ENCODE measurements at places on chromosomes 7 and 10. TPM values are rescaled to one million over a fixed set of nuclear protein-coding genes. Genes with fewer than 3 reads are reported as not detected.
A peak's percentile ranks its signal among the peaks of the same experiment; 100 is the strongest.

Gene KLF14
- not detected for total RNA-seq

Gene MNX1
- 0.47 TPM for total RNA-seq

Gene AKR1B15
- not detected for total RNA-seq

Gene WIPF3
- not detected for total RNA-seq

Gene SPDYE18
- not detected for total RNA-seq

Gene ELFN1
- not detected for total RNA-seq

Gene HOXA7
- total RNA-seq, result 0.44 TPM

DNA sequence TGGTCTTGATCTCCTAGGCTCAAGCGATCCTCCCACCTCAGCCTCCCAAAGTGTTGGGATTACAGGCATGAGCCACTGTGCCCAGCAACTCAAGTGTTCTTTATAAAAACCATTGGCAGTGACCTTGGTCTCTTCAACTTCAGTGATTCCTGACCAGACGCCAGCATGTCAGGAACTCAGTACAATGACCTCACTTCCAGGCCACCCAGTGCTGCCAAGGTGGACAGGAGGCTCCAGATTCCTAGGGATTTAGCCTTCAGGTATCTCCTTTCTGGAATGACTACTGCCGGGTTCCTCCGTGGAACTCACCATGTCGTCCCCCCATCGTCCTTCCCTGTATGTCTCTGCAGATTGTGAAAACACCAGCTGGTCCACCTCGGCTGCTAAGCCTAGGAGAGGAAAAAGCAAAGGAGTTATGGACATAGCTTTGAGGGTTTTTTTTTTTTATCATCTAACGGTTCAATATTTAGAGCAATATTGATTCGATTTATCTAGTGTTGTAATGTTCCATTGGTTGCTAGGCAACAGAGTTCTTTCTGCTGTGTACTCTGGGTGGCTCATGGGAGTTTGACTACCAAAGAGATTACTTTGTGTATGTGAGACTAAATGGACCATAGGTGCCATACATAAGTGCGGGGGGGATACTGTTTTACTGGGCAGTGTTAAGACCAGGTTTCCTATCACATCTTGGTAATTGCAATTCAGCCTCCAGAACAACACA, 425.8 kb upstream of the AUTS2 start:
- DNase-seq, result no peak

DNA sequence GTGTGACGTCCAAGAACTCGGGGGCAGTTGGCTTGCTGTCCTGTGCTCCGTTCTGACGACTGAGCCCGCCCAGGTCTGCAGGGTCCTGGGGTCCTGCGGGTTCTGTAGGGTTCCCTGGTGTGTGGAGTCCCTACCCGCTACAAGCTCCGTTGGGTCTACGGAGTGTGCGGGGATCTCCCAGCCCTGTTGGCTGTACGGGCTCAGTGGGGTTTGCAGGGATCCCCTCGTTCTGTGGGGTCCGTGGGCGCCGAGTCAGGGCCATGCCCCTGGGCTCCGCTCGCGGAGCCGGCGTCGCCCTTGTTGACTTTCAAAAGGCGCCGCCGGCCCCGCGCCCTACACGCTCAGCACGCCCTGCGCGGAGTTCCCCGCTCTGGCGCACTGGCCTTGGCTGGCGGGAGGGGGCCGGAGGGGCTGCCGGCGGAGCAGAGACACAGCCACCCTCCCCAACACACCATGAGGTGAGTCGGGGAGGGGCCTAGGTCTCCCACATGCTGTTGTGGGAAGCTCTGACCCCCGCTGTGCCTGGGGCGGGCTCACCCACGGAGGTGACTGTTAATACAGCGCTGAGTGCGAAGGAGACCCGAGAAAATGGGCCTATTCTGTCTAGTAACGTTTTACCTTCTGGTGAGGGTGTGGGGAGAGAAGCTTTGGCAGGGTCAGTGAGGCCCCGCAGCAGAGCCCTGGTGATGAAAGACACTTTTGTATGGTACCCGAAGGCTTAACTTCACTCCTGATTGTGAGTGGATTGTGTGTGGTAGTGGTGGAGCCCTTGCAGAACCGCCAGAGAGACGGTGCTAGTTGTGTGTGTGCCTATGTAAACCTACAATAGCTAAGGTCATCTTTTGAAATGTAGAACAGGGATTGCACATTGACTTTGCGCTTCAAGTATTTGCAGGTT, 8.1 kb downstream of the TASOR2 start:
- DNase-seq, result peak; percentile 34

GRCh38 chr7:27260211-27260610, 17.6 kb downstream of the EVX1 start:
- DNase-seq, result no peak

DNA sequence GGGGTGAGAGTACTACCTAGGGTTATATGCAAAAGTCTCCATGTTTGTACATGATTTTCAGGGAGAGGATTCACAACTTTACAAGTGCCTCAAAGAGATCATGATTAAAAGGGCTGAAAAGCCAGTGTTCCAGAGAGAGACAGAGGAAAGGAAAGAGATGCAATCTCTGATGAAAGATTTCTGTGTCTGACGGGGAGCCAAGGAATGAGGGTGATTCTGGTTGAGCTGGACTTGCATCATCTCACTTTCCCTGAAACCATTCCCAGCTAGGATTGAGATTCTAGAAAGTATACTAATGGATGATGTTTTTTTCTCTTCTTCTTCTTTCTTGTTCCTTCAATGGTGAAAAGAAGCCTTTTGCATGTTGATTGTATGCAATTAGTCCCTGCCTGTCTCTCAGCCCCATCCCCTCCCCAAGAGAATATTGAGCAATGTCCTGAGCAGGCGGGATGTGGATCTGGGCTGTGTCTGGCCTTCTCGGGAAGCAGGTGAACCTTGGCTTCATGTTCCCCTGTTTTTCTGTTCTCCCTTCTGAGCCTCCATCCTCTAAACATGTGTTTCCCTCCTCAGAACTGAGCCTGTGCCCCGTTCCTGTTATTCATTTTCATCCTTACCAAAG, 186.1 kb downstream of the ZNF365 start:
- DNase-seq, result no peak

DNA sequence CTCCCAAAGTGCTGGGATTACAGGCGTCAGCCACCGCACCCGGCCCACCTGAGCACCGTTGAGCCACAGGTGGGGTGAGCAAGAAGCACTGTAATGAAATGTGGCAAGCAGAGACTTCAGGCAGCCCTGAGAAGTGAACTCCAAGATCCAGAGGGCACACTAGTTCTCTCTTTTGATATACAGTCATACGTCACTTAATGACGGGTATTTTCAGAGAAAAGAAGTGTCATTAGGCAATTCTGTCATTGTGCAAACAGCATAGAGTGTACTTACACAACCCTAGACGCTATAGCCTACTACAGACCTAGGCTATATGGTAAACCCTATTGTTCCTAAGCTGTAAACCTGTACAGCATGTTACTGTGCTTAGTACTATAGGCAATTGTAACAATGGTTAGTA, 7.9 kb downstream of the PANK1 start:
- no peak for DNase-seq

GRCh38 chr7:148472406-148472805, 118.2 kb upstream of the C7orf33 start:
- peak; percentile 71 for DNase-seq

GRCh38 chr7:9013940-9014339, 580.5 kb downstream of the NXPH1 start:
- no peak for DNase-seq

DNA sequence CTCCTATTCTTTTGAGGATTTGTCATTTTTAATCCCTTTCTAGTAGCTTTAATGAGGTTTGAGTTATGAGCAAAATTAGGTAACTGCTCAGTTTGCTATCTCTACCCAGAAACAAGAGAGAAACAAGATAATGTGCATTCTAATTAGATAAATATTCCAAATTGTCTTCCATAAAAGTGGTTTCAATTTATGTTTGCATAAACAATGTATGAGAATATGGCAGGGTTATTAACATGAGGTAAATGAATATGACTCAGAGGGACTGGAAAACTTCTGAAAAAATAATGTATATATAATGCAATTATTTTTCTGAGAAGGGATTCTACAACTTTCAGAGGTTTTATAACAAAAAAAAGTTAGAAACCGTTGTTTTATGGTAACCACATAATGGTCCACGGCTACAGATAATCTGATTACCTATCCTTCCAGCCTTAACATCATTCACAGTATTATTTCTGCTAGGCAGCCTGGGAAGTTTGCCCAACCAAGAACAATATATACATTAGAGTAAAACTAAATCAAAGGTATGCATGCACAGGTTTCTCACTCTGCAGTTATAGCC, 101.2 kb downstream of the CRPPA start:
- DNase-seq, result no peak

GRCh38 chr7:46653848-46654247, 732.8 kb upstream of the IGFBP3 start:
- DNase-seq, result no peak

DNA sequence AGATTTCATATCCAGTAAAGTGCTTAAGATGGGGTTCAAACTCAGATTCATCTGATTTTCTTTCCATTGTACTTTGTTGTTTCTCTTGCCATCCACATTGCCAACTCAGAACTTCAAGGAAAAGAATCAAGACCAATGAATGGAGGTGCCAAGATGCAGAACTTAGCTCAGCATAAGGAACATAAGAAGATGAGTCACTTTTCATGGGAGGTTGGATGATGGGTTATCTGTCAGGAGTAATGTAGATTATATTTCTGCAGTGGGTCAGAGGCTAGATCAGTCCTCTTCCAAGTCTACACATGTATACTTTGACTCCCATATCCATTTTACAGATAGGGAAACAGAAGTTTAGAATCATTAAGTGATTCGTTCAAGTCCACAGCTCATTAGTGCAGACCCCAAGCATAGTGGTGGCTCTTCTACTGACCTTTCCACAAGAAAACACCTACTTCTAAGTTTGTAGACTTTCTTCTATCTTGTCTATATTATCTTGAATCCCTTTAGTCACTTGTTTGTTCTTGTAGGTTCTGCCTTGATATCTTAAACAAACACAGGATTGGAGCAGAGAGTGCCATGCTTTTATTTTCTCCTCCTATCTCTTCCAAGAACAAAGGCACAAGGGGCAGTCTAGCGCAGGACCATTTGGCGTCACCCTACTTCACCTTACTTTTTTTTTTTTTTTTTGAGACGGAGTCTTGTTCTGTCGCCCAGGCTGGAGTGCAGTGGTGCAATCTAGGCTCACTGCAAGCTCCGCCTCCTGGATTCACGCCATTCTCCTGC, 14.0 kb upstream of the ADD3 start:
- DNase-seq, result no peak

- DNase-seq, result no peak
These were observed 434.2 kb upstream of the POT1 start for GRCh38 chr7:125363873-125364272.

DNA sequence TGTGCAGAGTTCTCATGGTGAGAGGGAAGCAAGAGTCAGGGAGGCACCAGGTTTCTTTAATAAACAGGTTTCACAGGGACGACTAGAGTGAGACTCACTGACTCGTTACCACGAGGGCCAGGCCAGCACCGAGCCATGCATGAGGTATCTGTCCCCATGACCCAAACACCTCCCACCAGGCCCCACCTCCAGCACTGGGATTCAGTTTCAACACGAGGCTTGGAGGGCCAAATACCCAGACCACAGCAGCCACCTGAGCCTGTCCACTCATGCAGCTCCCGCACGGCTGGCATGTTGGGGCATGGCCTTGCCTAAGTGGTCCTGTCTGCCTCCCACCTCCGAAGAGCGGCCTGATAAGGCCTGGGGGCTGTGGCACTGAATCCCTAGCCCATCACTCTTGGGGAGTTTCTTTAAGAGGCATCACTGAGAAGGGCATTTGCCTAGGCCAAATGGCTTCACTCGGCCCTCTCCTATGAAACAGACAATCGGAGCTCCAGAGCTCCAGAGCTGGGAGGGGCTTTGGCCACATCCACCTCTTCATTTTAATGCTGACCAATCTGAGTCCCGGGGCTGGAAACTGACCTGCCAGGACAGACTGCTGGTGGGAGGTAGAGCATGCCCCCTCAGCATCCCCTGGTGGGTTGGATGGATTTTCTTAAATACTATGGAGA, 157.8 kb downstream of the DNAJB6 start:
- no peak for DNase-seq

GRCh38 chr7:27133409-27134231, 3.1 kb upstream of the HOXA4 start:
- no peak for DNase-seq

DNA sequence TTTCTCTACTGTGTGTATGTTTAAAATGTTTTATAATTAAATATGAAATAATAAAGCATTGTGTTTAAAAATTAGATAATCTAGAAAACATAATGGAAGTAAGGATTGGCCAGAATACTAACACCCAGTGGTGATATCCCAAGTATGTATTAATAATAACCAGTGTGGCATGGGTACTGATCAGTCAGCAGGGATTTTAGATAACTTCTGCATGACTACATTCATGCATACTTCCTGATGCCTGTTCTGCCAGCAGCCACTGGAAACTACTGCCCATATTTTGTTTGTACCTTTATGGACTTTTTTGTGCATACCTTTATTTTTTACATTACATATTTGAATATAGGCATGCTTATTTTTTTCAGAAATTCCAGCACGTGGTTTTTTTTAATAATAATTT, 156.6 kb upstream of the TMEM196 start:
- no peak for DNase-seq

- DNase-seq, result no peak
These were observed 118.2 kb upstream of the ZNF746 start for GRCh38 chr7:149615690-149616270.

DNA sequence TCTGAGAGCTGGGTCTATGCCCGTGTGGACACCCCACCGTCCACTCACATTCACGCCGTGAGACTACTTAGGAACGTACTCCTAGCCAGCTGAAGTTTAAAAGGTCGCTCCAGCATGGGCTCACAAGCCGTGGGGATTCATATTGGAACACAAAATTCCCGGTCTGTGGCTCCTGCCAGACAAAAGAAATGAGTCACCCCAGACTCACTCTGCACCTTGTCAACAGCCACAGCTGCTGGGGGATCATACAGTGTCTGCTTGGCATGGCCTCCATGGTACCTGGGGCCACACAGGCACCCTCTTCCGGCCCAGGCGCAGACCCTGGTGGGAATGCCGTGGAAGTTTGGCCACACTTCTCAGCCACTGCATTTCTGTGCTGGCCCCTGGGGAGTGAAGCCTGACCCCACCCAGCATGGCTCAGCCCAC, 228.4 kb downstream of the DNAJB6 start:
- DNase-seq, result peak; percentile 56

DNA sequence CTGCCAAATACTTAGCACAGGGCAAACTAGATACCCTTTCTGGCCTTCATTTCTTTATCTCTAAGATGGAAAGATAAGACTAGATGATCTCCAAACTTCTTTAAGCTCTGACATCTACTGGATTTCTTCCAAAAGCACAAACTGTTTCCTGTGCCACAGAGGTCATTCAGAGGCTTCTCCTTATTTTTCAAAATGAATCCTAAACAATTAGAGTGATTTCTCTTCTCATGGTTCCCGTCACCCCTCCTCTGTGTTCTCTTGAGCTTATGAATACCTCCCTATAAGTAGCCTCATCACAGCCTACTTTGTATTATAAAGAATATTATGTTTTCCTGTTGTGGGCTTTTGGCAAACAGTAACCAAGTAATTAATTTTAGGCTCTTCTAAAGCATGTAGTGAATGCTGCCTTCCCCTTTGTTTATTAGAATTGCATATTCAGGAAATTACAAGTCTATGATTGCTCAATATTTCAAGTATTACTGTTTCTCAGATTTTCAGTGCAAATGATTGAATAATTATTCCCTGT, 179.5 kb downstream of the REEP3 start:
- DNase-seq, result peak; percentile 29

- peak; percentile 89 for DNase-seq
These were observed 68.0 kb upstream of the ZNF438 start for GRCh38 chr10:31099664-31100063.

GRCh38 chr7:66869660-66870450, 51.2 kb upstream of the TMEM248 start:
- no peak for DNase-seq

Data from MCF 10A (cell line).